COR-L47 (cell line): ENCODE measurements at places on chromosomes 7 and 10.

GRCh38 chr7:157839672-157840167, 502.9 kb downstream of the DNAJB6 start:
- DNase-seq: no peak

- DNase-seq: no peak
These were observed 348.0 kb downstream of the SORCS1 start for GRCh38 chr10:106816318-106817085.

- DNase-seq: no peak
These were observed 181.9 kb downstream of the TMEM26 start for GRCh38 chr10:61271127-61271780.

DNA sequence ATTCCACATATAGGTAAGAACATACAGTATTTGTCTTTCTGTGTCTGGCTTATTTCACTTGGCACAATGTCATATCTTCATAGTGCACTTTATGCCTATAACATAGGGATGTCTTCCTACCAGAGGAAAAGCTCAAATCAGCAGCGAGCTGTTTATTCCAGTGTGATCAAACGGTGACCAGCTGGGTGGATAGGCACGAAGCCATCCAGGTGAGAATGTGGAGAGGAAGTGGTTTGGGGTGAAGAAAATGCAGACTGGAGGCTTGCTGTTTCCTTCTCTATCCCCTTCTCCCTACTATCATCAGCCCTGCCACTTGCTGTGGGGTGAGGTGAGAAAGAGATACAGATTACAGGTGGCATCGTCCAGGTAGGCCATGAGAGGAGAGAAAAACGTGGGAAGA, 52.4 kb downstream of the CHCHD3 start:
- no peak for DNase-seq

GRCh38 chr7:70051726-70052125, 453.5 kb downstream of the AUTS2 start:
- DNase-seq: no peak

DNA sequence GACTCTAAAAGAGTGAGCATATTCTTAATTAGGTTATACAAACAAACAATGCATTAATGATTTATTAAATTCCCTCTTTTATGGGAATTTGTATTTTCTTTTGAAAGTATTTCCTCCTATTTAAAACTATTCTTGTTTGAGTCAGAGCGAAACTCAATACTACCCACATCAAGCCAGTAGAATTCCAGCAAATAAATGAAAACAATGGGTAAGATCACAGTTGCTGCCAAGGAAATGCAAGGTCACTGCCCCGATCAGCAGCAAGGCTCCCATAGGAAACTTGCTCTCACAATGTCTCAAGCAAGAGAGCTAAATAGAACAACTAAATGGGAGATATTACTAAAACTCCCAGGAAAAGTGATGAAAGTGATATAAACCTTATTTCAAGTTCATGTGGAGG, 206.3 kb downstream of the THSD7A start:
- no peak for DNase-seq

- no peak for DNase-seq
These were observed 1077.8 kb downstream of the KCNMA1 start for GRCh38 chr10:76559892-76560220.

DNA sequence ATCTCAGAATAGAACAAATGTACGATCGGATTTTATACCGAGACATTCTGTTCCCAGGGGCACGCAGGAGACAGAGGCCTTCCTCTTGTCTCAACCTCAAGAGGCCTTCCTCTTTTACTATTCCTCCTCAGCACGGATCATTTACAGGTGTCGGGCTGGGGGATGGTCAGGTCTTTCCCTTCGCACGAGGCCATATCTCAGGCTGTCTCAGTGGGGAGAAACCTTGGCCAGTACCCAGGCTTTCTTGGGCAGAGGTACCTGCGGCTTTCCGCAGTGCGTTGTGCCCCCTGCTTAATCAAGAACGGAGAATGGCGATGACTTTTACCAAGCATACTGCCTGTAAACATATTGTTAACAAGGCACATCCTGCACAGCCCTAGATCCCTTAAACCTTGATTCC, 44.2 kb downstream of the FANK1 start:
- no peak for DNase-seq

- DNase-seq: peak; percentile 3
These were observed 577 bp upstream of the DDX21 start for GRCh38 chr10:68955355-68955831.

- no peak for DNase-seq
These were observed 50.4 kb downstream of the VKORC1L1 start for GRCh38 chr7:65923316-65923715.

DNA sequence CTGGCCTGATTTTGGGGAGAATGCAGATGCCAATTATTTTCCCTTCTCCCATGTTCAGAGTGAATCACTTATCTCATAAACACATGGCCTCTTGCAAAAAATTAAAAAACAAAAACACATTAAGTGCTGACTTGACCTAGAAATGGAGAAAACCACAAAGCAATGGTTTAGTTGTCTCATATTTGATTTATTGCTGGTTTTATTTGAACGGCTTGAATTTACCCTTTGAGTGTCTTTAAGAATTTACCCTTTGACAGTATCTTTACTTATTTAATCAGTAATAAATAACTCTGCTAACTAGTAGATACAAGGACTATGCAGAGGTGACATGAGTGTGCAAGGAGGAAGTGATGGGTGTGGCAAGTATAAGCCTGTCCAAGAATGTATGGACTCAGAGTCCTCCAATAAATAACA, 68.1 kb upstream of the GSDME start:
- no peak for DNase-seq

GRCh38 chr7:2417981-2418481, 14.6 kb downstream of the CHST12 start:
- peak; percentile 7 for DNase-seq

GRCh38 chr10:16777473-16778370, 39.5 kb downstream of the RSU1 start:
- peak; percentile 13 for DNase-seq

- DNase-seq: no peak
These were observed 120.9 kb upstream of the ZNF804B start for GRCh38 chr7:88638583-88638982.

GRCh38 chr7:116911801-116912200, 41.5 kb upstream of the ST7 start:
- no peak for DNase-seq

GRCh38 chr10:34223658-34224057, 591.4 kb downstream of the PARD3 start:
- DNase-seq: no peak

GRCh38 chr7:101200862-101201599, at the start of gene MOGAT3:
TSS of gene MOGAT3 (minus strand) at chr7:101201036. CDS start at chr7:101200854, 182 bp downstream.
- DNase-seq: no peak

DNA sequence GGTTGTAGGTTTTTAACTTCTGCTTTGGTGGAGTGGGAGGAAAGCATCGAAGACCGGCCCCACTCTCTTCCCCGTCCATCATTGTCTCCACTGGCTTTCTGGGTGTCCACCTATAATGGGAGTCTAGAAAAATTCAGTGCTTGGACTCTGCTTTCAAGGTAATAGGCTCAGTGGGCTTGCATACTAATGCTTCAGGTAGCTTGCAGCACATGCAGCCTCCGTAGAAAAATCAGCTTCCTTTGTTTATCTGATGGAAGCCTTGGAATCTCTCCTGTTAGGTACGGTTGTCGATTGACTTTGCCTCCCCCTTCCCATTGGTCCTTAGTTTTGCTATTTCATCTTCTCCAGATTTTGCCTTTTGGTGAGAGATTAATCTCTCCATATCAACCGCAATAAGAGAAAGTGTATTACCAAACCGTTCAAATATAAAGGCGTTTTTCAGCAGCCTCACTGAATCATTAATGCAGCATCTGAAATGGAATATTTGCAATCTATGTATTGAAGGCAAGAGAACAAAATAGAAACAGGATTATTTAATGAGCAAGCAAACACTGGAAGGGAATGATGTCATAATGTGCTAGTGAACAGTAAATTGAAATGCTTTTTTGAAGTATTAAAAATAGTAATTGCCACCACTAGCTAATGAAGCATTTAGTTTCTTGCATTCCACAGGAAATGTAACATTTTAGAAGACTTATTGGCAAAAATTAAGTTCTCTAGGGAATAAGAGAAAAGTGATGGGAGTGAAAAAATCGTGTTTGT, 944 bp downstream of the AVL9 start:
- no peak for DNase-seq

DNA sequence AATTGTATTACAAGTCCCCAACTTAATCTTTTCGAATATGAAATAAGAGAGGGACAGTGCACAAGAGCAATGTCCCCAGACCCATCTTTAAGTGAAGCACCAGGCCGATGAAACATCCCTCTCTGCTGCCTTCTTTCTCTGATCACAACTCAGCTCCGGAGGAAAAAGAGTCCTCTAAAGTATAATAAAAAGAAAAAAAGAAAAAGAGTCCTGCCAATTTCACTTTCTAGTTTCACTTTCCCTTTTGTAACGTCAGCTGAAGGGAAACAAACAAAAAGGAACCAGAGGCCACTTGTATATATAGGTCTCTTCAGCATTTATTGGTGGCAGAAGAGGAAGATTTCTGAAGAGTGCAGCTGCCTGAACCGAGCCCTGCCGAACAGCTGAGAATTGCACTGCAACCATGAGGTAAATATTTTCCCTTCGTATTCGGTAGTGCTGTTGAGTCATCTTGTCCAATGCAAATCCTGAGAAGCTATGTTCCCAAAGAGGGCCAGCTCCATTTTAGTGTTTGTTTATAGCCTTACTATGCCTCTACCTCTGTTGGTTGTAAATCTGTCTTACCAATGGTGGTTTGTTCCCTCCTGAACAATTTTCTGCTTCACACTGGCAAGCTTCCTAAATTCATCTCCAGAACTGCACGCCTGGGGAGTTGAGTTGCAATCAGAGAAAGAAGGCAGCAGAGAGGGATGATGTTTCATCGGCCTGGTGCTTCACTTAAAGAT, at the start of gene IFIT2:
Gene IFIT2 (plus strand): TSS at position 326 of the 725 bp plus-strand sequence. CDS start 78 bp downstream, at position 404.
- DNase-seq: no peak

GRCh38 chr7:76294344-76295024, 8.0 kb upstream of the HSPB1 start:
- peak; percentile 96 for DNase-seq

- no peak for DNase-seq
These were observed 63.8 kb downstream of the CALML3 start for GRCh38 chr10:5588603-5589002.

- DNase-seq: no peak
These were observed 924.7 kb upstream of the CELF2 start for GRCh38 chr10:10093021-10093420.

- no peak for DNase-seq
These were observed 34.7 kb downstream of the IMMP2L start for GRCh38 chr7:111527545-111527944.
